ENCODE measurements at places on chromosomes 5 and 9. TPM values are rescaled to one million over a fixed set of nuclear protein-coding genes. Genes with fewer than 3 reads are reported as not detected.

GRCh38 chr5:67511911-67512310, 315.3 kb upstream of the CD180 start:
- peaks cover 6% of the 10 kb centered on the region for H3K36me3 ChIP-seq
- no peaks in the 10 kb centered on the region for H3K27me3 ChIP-seq
- DNase-seq, result no peak
- H3K4me3 ChIP-seq, result no peak overlapping the region
- H3K27ac ChIP-seq, result no peak overlapping the region
- peaks cover 45% of the 10 kb centered on the region for H3K4me1 ChIP-seq

The EPB41L4B gene
- total RNA-seq, result not detected

DNA sequence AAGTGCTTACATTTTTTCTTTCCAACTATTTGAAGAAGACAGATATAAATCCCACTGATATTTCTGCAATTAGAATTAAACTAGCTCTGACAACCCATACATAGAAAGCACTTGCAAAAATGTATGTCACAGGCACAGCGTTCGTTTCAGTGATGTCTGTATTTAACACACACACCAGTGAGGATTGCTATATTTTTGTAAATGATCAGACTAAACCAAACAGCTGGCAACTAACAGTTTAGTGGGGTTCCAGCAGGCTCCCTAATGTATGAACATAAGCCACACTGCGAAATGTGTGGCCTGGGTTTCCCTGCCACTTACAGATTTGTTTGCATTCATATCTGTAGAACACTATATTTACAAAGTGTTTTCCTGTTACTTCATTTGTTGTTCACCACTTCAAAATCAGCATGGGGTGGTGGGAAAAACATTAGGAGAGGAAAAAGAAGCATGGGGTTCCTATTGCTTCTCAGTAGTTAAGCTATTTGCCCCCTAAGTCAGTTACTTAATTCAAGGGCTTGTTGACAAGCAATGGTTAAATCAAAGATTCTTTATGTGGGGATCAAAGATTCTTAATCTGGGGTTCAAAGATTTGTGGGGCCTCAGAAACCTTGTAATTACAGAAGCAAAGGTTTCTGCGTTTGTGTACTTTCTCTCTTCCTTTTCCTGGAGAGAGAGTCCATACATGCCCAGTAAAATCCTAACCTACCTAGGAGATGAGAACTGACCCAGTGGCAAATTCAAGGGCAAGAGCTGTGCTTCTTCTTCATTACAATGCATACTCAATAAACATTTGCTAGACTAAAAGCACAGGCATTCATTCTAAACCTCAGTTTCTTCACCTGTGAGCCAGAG, 27.1 kb downstream of the ZNF608 start:
- H3K27me3 ChIP-seq, result peaks cover 6% of the 10 kb centered on the region
- no peak overlapping the region for H3K27ac ChIP-seq
- no peaks in the 10 kb centered on the region for H3K4me1 ChIP-seq
- no peak for DNase-seq
- no peak overlapping the region for H3K4me3 ChIP-seq
- no peaks in the 10 kb centered on the region for H3K36me3 ChIP-seq

The ZCCHC7 gene
- 20.7 TPM for total RNA-seq

GRCh38 chr5:98769210-98769958, 4.1 kb upstream of the RGMB start:
- H3K27ac ChIP-seq, result no peak overlapping the region
- peak overlapping the region; percentile 98 for H3K4me3 ChIP-seq
- peaks cover 52% of the 10 kb centered on the region for H3K27me3 ChIP-seq
- no peak for DNase-seq
- no peaks in the 10 kb centered on the region for H3K36me3 ChIP-seq
- H3K4me1 ChIP-seq, result peaks cover 43% of the 10 kb centered on the region

All from natural killer cell treated with Interleukin-12 subunit alpha and Interleukin-12 subunit beta and Interleukin-15 and Interleukin-18, amount 100 ng/mL, for 72 hours (primary cell).